ENCODE measurements at places on chromosomes 1 and 21.

- no peak for DNase-seq
Observed at GRCh38 chr1:3714284-3714741, 37.9 kb upstream of the CCDC27 start.

DNA sequence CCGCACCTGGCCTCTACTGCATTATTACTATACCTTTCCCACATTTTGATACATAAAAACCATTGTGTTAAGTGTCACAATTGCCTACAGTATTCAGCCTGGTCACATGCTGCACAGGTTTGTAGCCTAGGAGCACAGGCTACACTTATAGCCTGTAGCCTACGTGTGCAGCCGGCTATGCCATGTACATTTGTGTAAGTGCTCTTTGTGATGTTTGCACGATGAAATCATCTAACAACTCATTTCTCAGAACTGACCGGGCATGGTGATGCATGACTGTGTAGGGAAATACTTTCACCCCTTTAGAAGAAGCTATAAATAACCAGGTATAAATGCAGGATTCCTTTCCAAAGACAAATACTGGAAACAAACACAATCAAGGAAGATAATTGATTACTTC, 12.1 kb downstream of the ERG start:
- no peak for DNase-seq

GRCh38 chr1:44089371-44090048, 29.1 kb upstream of the KLF17 start:
- DNase-seq, result no peak

DNA sequence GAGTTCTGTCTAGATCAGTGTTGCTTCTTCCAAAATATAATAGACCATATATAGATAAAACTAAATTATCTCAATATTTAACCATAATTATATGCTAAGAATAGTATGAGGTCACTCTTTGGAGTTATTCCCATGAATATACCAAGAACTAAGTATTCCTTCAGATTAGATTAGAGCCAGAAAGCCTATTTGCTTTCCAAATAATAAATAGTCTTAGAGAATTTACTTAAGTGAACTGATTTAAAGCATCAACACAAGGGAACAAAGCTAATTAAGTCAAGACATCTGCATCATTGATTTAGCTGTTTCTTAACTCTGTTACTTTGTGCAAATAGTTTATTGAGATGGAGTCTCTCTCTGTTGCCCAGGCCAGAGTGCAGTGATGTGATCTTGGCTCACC, 35.7 kb downstream of the FNBP1L start:
- no peak for DNase-seq

- no peak for DNase-seq
Observed at GRCh38 chr21:14737284-14737691, 191.2 kb upstream of the SAMSN1 start.

- DNase-seq, result peak; percentile 29
Observed at GRCh38 chr1:178344513-178345091, 152.2 kb downstream of the CLEC20A start.

DNA sequence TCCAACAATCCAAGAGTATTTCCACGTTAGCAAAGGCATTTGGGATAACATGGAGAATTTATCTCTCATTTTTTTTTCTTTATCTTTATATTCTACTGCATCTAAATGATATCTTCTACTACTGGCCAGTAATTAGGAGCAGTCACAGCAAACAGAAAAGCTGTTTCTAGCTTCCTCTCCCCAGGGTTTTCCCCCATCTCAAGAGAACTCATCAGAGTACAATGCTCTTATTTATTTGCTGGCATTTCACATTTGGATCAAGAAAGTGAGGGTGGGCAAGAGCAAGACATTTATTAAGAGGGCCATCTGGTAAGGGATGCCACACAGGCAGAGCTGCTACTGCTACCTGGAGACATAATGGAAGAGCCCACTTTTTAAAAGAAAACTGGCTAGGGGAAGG, 368.2 kb downstream of the USH2A start:
- no peak for DNase-seq

GRCh38 chr1:41856944-41857285, 61.8 kb downstream of the HIVEP3 start:
- DNase-seq, result no peak

GRCh38 chr1:228992044-228992443, 256.8 kb downstream of the RHOU start:
- DNase-seq, result no peak

GRCh38 chr1:207203541-207203940, 99.5 kb downstream of the C4BPA start:
- DNase-seq, result no peak

DNA sequence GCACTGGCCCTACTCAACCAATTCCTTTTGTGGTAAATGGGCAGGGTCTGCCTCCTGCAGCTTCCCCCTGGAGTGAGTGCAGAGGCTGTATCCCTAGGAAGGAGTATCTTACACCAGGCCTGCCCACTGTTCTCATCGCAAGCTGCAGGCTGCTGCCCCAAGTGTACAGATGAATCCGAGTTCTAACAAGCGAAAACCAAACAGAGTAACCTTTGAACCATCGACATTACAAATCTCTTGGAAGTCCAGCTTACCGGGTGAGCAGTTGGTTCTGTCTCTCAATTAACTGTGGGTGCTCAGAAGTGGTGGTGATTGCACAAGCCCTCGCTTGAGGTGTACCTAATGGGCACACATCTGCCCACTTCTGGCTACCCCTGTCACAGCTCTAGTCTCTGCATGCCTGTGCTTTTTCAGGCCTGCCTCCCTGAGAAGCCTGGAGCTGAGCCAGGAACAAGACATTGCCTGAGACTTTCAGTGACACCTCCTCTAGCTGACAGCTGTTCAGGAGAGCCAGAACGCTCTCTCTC, 22.7 kb downstream of the INAVA start:
- no peak for DNase-seq

- no peak for DNase-seq
Observed at GRCh38 chr1:183262628-183263200, 76.7 kb downstream of the LAMC2 start.

DNA sequence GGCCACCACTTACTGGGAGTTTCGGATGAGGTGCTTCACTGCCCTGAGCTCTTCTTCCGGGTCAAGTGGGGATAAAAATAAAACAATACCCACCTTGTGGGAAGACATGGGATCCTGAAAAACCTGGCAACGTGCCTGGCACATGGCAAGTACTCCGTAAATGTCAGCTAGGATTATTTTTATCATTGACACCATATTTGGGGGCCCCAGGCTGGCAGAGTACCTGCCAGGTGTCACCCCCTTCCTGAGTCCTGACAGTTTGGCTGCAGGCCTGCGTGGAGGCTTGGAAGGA, 9.2 kb upstream of the EPHA2 start:
- DNase-seq, result no peak

DNA sequence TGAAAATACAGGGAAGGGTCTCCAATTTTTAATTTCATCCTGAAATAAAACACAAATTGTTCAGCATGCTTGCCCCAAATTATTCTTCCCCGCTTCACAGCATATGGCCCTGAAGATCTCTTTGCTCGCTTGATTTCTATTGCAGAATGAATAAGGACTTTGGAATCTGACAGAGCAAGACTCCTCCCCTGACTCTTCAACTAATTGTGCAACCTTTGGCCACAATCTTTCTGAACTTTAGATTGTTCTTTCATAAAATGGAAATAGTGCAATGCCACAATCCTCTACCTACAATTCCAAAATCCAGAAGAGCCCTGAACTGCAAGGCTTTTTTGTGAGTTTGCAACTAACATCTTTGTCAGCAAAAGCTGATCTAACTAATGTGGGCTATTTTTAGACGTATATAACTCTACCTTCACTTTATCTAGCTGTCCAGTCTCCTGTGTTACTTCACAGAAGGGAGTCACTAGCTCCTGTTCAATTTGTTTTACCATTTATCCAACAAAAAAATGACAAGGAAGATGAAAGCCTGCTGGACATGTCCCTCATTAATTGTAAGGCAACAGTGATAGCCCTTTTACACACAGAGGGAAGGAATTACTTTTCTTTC, 13.4 kb downstream of the RNASEL start:
- DNase-seq, result no peak

- DNase-seq, result no peak
Observed at GRCh38 chr1:192462616-192463015, 113.0 kb upstream of the RGS1 start.

- DNase-seq, result no peak
Observed at GRCh38 chr1:99407018-99407417, 142.7 kb downstream of the PLPPR4 start.

DNA sequence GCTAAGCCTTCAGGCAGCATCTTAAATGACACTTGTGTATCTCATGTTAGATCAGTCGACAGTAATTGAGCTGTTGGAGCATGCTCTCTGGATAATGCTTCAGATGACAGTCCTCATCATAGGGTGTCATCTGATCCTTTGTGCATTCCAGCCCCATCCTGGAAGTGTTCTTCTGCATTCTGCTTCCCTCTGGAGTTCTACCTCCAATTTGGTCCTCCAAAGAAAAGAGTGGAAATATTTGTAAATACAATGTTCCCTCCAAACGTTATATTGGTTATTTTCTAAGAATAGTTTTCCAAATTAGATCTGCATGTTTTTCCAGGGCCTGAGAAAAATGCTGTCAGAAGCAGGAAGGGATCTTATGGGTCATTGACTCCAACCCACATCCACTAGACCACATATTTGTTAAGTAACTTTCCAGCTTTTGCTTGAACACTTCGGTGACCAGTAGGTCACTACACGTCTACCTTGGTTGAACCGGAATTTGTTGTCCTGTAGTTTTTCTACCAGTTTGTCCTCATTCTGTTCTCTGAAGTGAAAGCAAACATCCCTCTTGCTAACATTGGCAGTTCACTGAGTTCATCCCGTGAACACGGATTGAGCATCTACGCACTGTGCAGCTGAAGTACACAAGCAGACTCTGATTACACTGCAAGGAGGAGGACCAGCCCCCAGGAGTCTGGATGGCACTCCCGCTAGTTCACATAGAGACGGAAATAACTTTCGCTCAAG, 136.0 kb downstream of the TLR5 start:
- DNase-seq, result no peak

GRCh38 chr1:99577313-99577712, 68.6 kb upstream of the PALMD start:
- DNase-seq, result no peak

DNA sequence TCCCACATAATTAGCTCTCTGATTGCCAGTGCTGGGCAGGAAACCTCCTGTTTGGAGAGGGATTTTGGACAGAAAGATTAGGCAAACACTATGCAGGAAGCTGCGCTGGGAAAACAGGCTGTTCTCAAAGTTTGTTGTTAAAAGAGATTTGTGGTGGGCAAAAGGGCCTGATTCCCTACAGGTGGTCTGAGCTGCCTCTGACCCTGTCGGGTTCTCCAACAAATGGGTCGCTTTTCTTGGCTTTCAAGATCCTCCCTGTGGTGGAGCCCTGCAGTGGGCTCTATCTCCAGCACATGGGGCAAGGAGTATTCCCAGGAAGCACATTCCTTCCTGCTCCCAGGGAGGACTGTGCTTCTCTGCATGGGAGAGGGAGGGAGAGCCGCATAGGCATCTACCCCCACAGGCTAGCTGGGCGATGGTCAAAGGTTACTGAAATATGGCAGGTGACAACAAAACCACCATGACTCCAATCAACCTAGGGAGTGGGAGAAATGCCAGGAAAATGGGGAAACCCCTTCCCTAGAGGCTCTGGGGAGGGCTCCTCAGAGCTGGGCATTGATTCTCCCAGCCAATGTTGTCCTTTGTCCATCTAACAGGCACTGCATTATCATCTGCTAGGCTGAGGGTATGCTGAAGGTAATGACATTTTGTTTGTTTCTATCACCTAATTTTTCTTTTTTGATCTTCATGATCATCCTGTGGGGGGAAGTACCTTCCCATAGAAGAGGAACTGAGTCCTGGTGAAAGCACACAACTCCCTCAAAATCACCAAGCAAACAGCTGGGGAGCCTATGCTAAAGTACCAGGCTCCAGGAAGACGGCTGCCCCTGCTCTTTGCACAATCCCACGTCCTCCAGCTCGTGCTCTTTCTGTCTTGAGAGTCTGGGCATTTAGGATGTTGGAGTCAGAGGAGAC, 85.3 kb downstream of the PLXNA2 start:
- DNase-seq, result no peak

DNA sequence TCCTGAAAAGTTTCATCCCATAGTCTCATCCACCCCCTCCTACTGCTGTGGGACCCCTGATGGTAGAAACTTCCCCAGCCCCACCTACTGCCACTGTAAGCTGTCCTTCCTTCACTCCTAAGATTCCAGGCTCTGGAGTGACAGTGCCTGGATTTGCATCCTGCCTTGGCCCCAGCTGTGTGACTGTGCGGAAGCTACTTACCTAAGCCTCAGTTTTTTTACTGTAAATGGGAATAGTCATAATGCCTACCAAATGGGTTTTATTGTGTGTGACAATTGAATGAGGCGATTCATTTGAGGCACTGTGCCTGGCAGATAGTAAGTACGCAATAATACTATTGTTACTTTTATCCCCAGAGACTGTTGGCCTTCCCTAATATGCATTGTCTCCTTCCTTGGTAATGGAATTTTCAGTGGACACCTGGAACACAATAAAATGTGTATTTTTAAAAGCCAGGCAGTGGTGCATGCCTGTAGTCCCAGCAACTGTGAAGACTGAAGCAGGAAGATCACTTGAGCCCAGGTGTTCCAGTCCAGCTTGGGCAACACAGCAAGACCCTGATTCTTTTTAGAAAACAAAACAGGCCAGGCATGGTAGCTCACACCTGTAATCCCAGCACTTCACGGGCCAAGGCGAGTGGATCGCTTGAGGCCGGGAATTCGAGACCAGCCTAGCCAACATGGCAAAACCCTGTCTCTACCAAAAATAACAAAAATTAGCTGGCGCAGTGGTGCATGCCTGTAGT, 55.0 kb upstream of the ZNF326 start:
- no peak for DNase-seq

GRCh38 chr1:147080671-147081394, 91.4 kb downstream of the PRKAB2 start:
- no peak for DNase-seq

DNA sequence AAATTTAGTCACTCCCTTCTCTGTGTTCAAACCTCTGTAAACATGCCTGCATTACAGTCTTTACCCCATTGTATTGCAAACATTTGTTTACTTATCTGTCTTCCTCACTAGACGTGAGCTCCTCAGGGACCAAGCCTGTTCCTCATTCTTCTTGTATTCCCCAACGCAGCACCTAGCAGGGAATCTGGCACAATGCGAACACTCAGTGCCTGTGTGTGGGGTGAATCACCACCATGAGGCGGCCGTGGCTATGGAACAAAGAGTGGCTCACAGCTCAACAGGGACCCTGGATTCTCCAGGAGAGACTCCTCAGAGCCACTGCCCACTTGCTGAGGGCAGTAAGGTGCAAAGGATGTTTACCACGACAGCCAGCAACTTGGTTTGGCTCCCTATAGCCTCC, 95.9 kb downstream of the DDX20 start:
- DNase-seq, result no peak

- no peak for DNase-seq
Observed at GRCh38 chr1:84985365-84985764, 11.5 kb downstream of the MCOLN2 start.

GRCh38 chr1:204398197-204399125, 13.2 kb downstream of the PPP1R15B start:
- DNase-seq, result peak; percentile 74

GRCh38 chr1:53188099-53188498, 8.5 kb upstream of the CPT2 start:
- no peak for DNase-seq
